ENCODE measurements at places on chromosomes 4 and X.
A peak's percentile ranks its signal among the peaks of the same experiment; 100 is the strongest.

DNA sequence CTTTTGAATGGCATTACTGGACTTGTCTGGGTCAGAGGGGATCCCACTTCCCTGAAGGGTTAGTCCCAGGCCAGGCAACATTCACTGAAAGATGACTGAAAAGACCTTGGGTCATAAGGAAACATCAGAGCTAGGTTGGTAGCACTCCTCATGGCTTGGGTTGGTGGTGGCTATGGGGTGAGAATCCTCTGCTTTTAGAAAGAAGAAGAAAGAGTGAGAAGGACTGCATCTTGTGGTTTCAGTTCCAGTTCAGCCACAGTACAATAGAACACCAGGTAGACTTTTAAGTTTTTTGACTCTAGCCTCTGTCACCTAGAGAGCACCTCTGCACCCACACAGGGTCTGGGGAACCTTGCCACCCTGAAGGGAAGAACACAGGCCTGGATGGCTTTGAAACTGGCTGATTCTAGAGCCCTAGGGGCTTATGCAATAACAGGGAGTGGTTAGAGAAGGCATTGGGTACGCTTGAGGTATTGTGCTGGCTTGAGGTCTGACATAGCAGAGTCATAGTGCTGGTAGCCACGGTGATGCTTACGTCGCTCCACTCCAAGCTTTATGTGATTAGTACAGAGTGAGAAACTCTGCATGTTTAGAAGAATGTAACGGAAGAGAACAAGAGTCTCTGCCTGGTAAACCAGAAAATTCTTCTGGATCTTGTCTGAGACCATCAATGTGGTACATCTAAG lies 36.5 kb downstream of the PRR32 start:
- no peaks in the 10 kb centered on the region for H3K36me3 ChIP-seq
- no peak overlapping the region for H3K27ac ChIP-seq
- no peaks in the 10 kb centered on the region for H3K4me1 ChIP-seq

DNA sequence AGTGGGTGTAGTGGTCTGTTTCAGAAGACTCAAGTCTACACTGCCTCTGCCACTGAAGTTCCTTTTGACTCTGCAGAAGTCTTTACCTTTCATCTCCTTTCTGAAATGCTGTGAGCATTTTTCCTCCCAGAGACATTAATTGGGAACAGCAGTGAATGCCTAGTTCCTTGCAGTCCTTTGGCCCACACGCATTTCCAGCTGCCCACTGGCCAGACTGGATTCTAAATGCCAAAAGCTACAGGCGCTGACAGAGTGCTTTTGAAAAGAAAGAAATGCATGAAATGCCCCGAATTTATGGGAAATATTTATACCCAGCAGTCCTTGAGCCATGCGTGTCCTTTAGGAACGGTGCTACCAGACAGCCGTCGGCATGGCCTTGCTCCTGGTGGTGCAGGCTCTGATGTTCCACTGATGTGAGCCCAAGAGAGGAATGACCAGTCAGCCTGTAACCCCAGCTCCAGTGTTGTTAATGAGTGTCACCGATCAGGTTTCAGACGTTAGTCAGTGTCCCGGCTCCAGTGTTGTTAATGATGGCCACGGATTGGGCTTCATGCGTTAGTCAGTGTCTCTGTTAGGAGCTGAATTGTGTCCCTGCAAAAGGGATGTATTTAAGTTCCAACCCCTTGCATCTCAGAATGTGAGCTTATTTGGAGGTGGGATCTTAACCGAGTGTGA lies 132.6 kb downstream of the TBL1X start:
- DNase-seq, result no peak
- H3K27me3 ChIP-seq, result no peaks in the 10 kb centered on the region
- no peaks in the 10 kb centered on the region for H3K4me1 ChIP-seq
- no peak overlapping the region for H3K27ac ChIP-seq
- no peaks in the 10 kb centered on the region for H3K36me3 ChIP-seq
- no peak overlapping the region for H3K4me3 ChIP-seq

DNA sequence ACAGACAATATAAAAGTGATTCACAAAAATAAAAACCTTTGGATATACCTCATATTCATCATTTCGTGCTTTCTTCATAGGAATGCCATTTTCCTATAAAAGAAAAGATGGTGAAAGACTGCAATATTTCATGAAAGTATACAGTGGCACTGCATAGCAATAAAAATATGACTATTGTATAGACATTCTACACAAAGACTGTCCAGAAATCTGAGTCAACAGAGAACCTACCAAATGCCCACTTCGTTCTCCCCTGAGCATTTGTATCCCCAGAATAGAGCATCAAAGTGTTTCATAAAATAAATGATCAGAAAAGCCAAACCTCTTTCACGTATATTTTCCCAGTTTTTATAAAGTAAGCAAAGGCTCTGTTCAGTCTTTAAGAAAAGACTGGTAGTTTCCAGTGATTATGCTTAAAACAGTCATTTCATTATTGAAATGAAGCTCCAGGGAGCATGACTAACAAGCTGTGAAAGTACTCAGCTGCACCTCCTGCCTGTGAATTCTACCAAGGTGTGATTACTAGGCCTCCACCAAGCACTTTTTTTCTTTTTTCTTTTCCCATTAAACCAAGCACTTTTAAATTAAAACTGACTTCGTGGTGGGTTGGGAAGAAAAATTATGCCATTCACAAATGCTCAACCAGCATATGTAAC lies 20.2 kb downstream of the PPA2 start:
- no peak for DNase-seq
- H3K4me1 ChIP-seq, result no peaks in the 10 kb centered on the region

DNA sequence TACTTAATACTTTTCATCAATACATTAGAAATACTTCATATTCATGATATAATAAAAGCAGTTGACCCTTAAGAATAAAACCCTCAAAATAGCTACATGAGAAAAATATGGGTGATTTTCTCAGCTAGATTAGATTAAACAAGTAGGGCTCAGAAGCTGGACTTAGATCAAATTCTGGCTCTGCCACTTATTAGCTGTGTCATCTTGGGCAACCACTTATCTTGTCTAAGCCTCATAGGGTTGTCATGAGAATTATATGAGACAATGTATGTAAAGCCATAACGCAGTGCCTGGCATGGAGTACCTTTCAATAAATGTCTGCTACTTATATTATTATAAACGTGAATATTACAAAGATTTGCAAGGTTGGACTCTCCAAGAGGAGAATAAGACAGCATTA lies 84.3 kb upstream of the PGRMC2 start:
- no peaks in the 10 kb centered on the region for H3K36me3 ChIP-seq
- H3K4me3 ChIP-seq, result no peak overlapping the region
- H3K4me1 ChIP-seq, result no peaks in the 10 kb centered on the region
- no peak overlapping the region for H3K27ac ChIP-seq

GRCh38 chr4:132085105-132085504 lies 1064.0 kb upstream of the PCDH10 start:
- no peak for DNase-seq
- H3K27ac ChIP-seq, result no peak overlapping the region
- H3K4me3 ChIP-seq, result no peak overlapping the region
- H3K4me1 ChIP-seq, result no peaks in the 10 kb centered on the region

GRCh38 chr4:174910271-174910670 lies 7.9 kb upstream of the ADAM29 start:
- H3K4me1 ChIP-seq, result no peaks in the 10 kb centered on the region
- H3K27ac ChIP-seq, result no peak overlapping the region
- no peaks in the 10 kb centered on the region for H3K36me3 ChIP-seq
- H3K27me3 ChIP-seq, result no peaks in the 10 kb centered on the region
- H3K4me3 ChIP-seq, result no peak overlapping the region

GRCh38 chrX:110171442-110171841 lies 146.4 kb downstream of the AMMECR1 start:
- H3K36me3 ChIP-seq, result no peaks in the 10 kb centered on the region
- no peaks in the 10 kb centered on the region for H3K27me3 ChIP-seq
- DNase-seq, result no peak
- H3K4me1 ChIP-seq, result no peaks in the 10 kb centered on the region

GRCh38 chrX:124555036-124555595 lies 208.8 kb downstream of the SH2D1A start:
- no peaks in the 10 kb centered on the region for H3K27me3 ChIP-seq
- no peaks in the 10 kb centered on the region for H3K4me1 ChIP-seq
- H3K36me3 ChIP-seq, result no peaks in the 10 kb centered on the region
- DNase-seq, result no peak
- no peak overlapping the region for H3K27ac ChIP-seq

DNA sequence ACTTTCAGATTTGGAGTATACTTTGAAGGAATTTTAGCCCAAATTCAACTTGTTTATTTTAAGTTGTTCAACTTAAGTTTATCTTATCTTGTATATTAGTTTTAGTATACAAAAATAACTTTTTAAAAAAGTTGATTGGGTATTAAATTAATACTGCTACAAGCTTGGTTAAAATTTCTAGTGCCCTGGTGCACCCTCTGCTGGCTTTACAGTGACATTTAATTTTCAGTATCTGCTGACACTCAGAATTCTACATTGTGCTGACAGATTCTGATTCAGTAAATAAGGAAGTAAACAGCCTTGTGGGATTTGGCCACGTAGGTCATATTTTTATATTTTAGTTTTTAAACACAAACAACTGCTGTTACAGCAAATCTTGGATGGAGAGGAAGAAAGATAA lies 2.9 kb downstream of the EDA start:
- peaks cover 3% of the 10 kb centered on the region for H3K27me3 ChIP-seq
- H3K36me3 ChIP-seq, result no peaks in the 10 kb centered on the region
- DNase-seq, result no peak
- no peaks in the 10 kb centered on the region for H3K4me1 ChIP-seq
- no peak overlapping the region for H3K4me3 ChIP-seq

GRCh38 chrX:129932821-129933321 lies 26.9 kb downstream of the UTP14A start:
- H3K4me1 ChIP-seq, result no peaks in the 10 kb centered on the region
- peak; percentile 62 for DNase-seq
- H3K4me3 ChIP-seq, result peak overlapping the region; percentile 16
- H3K36me3 ChIP-seq, result no peaks in the 10 kb centered on the region
- H3K27ac ChIP-seq, result no peak overlapping the region
- no peaks in the 10 kb centered on the region for H3K27me3 ChIP-seq

DNA sequence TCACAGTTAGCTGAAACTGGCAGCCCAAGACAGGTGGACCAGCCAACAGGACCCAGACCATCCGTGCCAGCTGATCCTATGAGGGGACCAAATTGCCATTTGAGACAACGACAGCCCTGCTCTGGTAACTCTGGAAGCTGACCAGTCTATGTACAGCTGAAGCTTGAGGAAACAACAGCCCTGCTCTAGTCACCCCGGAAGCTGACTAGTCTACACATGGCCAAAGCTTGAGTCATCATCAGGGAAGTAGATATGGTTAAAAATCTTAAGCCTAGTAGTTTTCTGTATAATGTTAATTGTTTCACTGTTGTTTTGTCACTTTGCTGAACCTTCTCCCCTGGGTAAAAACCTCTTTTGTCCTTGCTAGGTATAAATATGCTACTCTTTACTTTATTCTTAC lies 905.4 kb upstream of the NDST4 start:
- no peak overlapping the region for H3K4me3 ChIP-seq
- no peaks in the 10 kb centered on the region for H3K27me3 ChIP-seq
- H3K36me3 ChIP-seq, result no peaks in the 10 kb centered on the region
- no peak overlapping the region for H3K27ac ChIP-seq
- H3K4me1 ChIP-seq, result no peaks in the 10 kb centered on the region

- DNase-seq, result no peak
- H3K27me3 ChIP-seq, result no peaks in the 10 kb centered on the region
- H3K4me3 ChIP-seq, result no peak overlapping the region
- H3K4me1 ChIP-seq, result no peaks in the 10 kb centered on the region
- H3K36me3 ChIP-seq, result no peaks in the 10 kb centered on the region
Measured at GRCh38 chr4:10260777-10261176, 144.2 kb upstream of the WDR1 start.

DNA sequence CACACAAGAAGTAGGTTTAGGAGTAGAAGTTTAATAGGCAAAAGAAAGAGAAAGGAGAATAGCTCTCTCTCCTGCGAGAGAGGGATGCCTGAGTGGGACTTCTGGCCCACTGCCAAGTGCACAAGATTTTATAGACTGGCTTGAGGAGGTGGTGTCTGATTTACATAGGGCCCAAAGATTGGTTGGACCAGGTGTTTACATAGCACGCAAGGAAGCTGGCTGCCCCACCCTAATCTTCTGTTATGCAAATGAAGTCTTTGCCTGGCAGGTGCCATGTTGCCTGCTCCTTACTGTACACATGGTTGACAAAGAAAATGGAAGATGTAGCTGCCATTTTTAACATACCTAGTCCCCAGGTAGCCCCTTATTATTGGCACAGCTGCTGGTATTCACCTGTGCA lies 170.8 kb upstream of the GATB start:
- H3K4me3 ChIP-seq, result no peak overlapping the region
- no peaks in the 10 kb centered on the region for H3K27me3 ChIP-seq
- no peak overlapping the region for H3K27ac ChIP-seq
- H3K36me3 ChIP-seq, result no peaks in the 10 kb centered on the region

DNA sequence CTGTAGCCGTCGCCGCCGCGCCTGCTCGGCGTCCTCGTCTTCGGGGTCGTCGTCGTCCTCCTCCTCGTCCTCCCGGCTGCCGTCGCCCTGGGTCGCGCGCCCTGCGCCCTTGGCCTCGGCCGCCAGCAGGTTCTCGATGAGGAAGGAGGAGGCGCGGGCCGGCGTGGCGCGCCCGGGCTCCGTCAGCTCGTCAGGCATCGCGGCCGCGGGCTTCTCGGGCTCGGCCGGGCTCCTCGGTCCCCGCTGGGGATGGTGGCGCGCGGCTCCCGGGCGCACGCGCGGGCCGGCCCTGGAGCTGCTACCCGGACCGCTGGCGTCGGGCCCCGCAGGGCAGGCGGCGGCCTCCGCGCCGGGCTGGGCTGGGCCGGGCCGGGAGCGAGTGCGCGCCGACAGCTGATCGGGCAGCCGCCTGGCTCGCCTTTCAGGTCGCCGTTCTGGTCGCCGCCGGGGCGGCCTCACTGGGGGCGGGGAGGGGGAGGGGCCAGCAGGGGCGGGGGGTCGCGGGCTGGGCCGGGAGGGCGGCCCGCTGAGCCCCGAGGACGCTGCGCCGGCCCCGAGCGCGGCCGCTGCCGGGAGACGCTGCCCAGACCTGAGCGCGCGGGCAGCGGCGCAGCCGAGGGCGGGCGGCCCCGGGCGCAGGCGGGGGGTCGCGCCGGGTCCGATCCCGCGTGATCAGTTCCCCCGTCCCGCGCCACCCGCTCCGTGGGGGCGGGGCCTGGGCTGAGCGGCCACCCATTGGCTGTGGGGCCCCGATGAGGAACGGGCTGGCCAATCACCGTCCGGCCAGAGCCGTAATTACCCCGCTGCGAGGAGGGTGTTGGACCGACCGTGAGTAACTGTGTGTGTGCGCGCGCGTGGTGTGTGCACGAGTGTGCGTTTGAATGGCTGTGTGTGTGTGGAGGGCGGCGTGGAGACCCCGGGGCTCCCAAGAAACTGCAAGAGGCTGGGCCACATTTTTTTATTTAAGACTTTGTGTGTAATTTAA lies at the start of gene HMX1:
HMX1 (minus strand) TSS at position 423 of the 985 bp plus-strand sequence; CDS start at position 198, 225 bp downstream.
- H3K36me3 ChIP-seq, result no peaks in the 10 kb centered on the region
- DNase-seq, result no peak
- H3K27me3 ChIP-seq, result peaks cover 7% of the 10 kb centered on the region
- H3K4me3 ChIP-seq, result no peak within 1 kb of the TSS

DNA sequence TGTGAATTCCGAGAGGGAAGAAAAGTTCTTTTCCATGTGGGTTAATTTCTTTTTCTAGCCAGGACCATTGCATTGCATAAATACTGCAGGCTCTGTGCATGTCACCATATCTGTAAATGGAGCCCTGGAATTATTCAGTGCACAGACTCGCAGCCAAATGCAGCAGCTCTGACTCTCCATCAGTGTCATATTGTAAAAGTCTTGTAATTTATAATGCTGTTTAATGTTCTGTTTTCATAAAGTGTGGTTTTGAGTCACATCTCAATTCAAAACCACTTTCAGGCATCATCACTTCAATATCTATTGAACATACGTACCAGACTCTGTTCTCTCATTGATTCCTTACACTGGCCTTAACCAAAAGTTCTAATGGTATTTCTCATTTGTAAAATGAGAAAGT lies 193.9 kb upstream of the RPL34 start:
- no peak overlapping the region for H3K4me3 ChIP-seq
- no peaks in the 10 kb centered on the region for H3K27me3 ChIP-seq
- no peaks in the 10 kb centered on the region for H3K4me1 ChIP-seq
- no peak for DNase-seq
- H3K36me3 ChIP-seq, result no peaks in the 10 kb centered on the region
